Mesenteric fat pad (tissue), 1 donor: ENCODE measurements at places on chromosomes 2 and 18.

DNA sequence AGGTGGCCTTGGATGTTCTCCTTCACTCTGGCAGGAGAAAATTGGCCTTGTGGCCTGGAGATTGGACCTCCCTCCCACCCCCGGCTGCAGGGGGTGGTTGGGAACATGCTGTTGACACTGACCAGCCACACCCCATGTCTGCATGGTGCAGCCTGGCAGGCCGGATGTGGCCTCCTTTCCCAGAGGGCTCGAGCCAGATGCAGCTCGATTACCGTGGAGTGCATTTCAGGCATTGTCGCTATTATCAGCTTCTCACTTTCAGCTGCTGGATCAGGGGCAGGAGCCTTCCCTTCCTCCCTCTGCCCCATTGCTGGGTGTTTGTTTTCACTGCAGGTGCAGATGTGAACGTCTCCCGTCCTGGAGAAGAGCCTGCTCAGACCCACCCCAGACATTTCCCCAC, 211.0 kb upstream of the SIX2 start:
- DNase-seq: no peak

GRCh38 chr2:231399853-231400680, 4.6 kb downstream of the B3GNT7 start:
- no peak for DNase-seq

- DNase-seq: no peak
Measured at GRCh38 chr2:64135421-64135820, 8.8 kb downstream of the PELI1 start.

DNA sequence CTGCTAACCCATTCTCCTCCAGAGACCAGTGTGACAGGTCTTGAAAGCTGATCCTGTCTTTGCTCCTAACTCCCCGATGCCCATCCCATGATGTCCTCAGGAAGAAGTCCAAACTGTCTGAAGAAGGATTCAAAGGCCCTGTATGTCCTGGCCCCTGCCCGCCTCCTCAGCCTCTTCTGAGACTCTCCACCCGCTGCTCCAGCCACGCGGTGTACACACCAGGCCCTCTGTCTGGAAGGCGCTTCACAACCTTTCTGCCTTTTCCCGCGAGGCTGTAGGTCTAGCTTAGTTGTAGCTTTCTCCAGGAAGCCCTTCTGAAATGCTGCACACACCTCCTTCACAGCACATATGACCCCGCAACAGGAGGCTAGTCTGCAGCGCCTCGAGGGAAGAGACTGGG, 23.5 kb upstream of the CRYBA2 start:
- DNase-seq: no peak

DNA sequence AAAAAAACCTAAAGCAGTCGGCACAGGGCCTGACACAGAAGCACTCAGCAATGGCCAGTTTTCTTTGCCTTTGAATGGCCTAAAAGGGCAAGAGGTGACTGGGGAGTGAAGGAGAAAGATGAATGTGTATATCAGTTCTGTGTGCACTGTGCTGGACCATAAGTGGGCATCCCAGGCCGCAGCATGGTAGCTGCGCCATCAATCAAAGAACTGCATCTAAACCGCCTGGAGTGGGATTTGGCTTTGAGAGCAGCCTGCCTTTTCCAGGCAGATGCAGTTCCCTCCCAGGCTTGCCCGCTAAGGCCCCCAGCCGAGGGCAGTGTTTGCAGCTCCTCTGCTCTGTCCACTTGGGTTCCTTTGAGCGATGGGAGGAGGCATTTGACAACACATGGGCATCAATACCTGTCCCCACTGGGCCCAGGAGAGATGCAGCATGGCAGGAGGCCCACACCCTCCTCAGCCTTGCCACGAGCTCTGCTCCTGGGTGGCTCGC, 144.1 kb downstream of the FAM210A start:
- DNase-seq: no peak

DNA sequence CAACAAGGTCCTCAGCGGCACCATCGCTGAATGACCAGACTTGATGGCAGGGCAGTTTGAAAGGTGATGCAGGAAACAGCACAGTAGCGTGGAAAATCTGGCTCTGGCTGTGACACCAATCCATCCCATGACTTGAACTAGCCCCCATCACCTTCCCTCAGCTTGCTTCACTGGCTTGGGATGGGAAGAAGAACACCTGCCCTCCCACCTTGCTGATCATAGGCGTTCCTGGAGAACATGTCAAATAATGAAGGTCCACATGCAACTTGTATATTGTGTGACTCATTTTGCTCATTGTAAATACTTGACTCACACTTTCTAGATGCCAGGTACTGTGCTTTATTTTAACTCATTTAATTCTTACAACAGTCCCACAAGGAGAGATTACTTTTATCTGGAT, 292.4 kb upstream of the SPRED2 start:
- DNase-seq: no peak

GRCh38 chr2:219744066-219744465, 116.6 kb downstream of the SLC4A3 start:
- DNase-seq: no peak

- peak; percentile 59 for DNase-seq
Measured at GRCh38 chr2:86052676-86053075, 53.0 kb downstream of the POLR1A start.

DNA sequence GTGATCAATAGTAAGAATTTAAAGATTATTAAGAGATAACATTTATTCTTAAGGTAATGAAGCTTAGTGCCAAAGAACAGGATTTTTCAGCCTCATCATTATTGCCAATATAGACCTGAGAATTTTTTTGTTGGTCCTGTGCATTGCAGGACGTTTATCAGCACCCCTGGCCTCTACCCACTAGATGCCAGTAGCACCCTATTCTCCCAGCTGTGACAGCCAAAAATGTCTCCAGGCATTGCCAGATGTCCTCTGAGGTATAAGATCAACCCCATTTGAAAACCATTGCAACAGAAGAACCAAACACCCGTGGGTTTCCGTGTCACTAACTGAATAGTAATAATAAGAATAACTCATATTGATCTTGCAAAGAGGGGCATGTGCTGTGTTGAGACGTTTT, 700.0 kb upstream of the SOX11 start:
- no peak for DNase-seq

DNA sequence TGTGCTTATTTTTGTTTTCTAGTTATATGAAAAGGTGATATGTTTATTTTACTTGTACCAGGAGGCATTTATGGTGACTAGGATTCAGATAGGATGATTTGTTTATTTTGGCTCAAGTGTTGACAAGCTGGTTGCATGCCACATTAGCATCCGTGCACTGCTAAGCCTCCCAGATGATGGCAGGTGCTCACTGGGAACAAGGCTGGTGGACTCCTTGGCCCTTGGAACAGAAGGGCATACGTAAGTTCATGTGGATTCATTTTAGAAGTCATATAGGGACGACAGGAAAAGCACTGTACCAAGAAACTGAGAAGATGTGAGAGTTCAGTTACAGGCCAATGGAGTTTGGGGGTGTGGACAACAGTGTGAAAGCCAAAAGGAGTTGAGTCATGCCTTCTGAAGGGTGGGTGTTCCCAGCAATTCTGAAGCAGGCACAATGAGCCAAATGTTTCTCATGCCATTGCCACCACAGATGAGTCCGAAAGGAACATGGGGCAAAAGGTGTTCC, 166.2 kb downstream of the PHLPP1 start:
- no peak for DNase-seq

DNA sequence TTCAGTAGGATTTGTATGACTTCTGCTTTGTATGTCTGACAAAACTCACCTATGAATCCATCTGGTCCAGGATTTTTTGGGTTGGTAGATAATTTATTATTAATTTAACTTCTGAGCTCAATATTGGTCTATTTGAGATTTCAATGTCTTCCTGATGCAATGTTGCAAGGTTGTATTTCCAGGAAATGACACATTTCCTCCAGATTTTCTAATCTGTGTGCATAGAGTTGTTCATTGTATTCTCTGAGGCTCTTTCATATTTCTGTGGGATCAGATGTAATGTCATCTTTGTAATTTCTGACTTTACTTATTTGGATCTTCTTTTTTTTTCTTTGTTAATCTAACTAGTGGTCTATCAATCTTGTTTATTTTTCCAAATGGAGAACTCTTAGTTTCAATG, 584.7 kb upstream of the SETBP1 start:
- DNase-seq: no peak

DNA sequence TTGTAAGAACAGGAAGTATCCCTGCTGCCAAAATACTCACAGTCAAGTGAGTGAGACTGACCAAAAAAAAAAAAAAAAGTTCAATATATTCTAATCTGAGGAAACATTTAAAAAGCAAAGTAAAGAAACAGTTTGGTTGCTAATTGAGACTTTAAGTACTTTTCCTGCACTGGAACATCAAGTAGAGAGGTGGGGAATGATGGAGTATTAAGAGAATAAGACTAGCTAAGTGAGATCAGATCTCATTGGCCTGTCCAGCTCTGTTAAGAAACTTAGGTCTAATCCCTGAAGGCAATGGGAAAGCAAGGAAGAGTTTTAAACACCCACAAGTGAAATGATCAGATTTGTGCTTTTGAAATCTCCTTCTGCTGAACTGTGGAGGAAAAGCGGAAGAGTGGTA, 27.8 kb upstream of the MAP4K3 start:
- no peak for DNase-seq

DNA sequence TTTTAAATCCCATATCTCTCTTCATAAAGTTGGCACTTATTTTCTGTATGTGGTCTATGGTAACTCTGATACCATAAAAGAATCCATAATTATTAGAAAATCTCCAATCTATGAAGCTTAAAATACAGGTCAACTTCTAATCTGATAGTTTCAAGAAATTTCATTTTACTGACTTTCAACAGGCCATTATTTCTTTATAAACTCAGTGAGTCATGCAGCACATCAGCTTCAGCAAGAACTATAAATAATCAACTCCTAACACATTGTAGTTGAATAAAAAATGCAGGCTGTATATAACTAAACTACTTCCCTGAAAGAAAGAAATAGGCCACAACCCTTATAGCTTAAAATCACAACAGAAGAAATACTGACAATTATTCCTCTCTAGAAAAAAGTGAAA, 204.3 kb upstream of the CCDC150 start:
- DNase-seq: no peak

GRCh38 chr18:13681701-13682100, 44.7 kb downstream of the FAM210A start:
- DNase-seq: no peak

GRCh38 chr2:1707771-1708418, 36.4 kb downstream of the PXDN start:
- no peak for DNase-seq

GRCh38 chr2:132620115-132620514, 49.9 kb downstream of the LYPD1 start:
- no peak for DNase-seq

DNA sequence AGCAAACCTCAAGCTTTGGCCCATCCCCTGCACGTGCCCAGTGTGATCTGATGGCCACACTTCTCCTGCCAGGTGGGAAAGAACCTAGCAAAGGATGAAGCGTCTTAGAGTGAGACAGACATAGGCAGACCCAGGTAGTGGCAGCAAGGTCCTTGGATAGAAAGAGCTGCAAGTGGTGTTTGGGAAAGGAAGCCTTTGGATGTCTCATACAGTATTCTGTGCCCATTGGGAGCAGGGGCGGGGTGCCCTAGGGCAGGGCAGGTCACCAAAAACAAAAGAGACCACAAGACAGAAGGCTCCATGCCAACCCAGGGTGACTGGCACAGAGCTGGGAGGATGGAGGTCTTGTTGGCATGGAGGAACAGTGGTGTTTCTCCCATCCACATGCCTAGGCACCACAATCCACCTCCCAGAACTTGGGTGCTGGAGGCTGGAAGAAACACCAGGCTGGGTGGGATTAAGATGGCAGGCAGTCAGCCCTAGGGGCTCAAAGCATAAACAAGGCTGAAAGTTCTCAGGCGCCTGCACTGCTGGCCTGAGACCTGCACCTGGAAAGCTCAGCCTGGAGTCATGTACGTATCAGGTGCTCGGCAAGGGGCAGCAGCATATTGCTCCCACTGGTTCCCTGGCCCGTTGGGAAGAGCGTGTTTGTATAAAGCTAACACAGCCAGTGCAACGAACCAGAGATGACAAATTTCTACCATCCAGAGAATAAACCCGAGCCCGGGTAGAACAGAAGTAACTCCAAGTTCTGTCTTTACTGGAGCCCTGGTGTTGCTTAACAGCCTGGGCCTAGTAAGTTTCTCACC, 52.9 kb downstream of the CRACDL start:
- no peak for DNase-seq

- DNase-seq: no peak
Measured at GRCh38 chr2:30040147-30040546, 106.7 kb upstream of the YPEL5 start.

- DNase-seq: no peak
Measured at GRCh38 chr18:24398540-24398939, 916 bp upstream of the OSBPL1A start.

GRCh38 chr2:150919901-150920300, 341.8 kb downstream of the RBM43 start:
- no peak for DNase-seq

- DNase-seq: no peak
Measured at GRCh38 chr2:148238561-148238960, 217.7 kb downstream of the MBD5 start.

DNA sequence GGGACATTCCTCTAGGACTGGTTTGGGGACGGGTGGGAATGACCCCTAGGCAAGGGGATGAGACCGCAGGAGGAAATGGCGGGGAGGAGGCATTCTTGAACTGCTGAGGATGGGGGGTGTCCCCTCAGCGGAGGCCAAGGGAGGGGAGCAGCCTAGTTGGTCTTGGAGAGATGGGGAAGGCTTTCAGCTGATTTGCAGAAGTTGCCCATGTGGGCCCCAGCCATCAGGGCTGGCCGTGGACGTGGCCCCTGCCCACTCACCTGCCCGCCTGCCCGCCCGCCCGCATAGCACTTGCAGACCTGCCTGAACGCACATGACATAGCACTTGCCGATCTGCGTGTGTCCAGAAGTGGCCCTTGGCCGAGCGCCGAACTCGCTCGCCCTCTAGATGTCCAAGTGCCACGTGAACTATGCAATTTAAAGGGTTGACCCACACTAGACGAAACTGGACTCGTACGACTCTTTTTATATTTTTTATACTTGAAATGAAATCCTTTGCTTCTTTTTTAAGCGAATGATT, 4.9 kb downstream of the INHBB start:
- DNase-seq: no peak

- no peak for DNase-seq
Measured at GRCh38 chr2:177076636-177077179, 135.9 kb upstream of the HNRNPA3 start.

DNA sequence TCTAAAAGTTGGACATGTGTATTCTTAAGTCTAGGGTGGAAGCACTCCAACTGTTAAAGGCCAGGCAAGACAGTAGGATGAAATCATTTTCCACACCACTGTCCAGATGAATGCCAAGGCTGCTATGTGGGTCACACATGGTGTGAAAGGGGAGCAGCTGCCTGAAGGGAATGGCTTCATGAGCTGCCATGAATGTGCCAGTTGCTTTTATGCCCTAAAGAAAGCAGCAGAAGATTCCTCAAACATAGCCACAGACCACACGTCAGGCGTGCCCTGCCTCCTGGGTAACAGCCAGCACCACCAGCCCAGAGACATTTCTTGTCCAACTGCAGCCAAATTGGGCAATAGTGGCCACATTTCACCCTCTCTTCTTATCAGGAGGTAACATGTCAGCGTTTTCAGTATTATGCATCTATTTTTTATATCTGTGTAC, 130.2 kb downstream of the MTCL1 start:
- DNase-seq: no peak
